Stimulated activated CD8-positive, alpha-beta memory T cell treated with anti-CD3 and anti-CD28 coated beads, Interleukin-15, amount 100 ng/mL, for 4 hours (primary cell): ENCODE measurements at places on chromosomes 12 and 14.

GRCh38 chr14:64812412-64812811 lies 67.3 kb downstream of the SPTB start:
- no peak for DNase-seq

DNA sequence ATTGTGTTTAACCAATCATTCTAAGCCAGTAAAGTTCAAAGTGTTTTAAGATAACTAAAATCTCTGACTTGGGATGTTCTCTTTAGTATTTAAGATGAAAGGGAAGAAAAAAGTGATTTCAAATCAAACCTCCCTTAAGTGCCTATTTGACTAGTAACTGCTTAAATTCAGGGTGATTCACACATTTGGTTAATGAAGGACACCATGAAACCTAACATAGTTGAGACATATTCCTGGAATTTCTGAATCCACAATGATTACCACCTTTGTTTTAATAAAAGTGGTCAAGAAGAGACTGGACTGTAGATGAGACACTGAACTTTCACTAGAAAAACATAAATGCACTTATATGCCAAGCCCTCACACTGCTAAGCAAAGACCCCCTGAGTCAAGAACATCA lies 138.7 kb downstream of the MED13L start:
- no peak for DNase-seq

DNA sequence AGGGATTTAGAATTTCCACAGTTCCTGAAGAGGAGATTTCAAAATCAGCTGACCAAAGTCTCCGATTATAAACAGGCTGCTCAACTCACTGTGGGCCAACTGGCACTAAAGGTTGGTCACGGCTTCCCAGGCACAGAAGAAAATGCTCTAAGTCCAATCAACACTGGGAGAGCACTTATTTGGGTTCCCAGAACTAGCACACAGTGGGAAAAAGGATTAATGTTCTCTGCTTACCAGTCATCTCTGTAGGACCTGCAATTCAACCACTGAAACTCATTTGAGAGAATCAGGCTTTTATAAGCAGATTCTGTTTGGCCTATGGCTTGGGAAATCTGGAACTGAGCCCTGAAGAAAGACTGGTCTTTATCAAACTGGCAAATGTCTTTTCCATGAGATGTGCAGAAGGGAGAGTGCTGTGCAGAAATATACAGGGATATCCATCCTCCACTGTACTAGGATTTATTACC lies 49.4 kb downstream of the ABCC9 start:
- no peak for DNase-seq

DNA sequence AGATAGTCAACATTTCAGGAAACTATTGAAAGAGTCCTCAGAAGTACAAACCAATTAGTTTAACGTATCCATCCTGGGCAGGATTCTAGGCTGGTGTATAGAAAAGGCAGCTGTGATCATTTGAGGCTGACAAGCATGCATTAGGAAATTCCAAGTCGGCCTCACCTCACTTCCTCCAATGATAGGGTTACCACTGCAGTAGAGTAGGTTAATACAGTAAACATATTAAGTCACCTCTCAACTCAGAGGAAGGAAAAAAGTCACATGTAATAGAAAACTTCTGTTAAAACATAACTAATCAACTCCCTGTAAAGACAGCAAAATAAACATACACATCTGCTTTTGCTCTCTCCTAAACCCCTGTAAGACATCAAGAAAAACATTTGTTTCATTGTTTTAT lies 33.5 kb downstream of the MED13L start:
- DNase-seq, result no peak

GRCh38 chr12:26378711-26379110 lies 183.3 kb downstream of the SSPN start:
- DNase-seq, result no peak

DNA sequence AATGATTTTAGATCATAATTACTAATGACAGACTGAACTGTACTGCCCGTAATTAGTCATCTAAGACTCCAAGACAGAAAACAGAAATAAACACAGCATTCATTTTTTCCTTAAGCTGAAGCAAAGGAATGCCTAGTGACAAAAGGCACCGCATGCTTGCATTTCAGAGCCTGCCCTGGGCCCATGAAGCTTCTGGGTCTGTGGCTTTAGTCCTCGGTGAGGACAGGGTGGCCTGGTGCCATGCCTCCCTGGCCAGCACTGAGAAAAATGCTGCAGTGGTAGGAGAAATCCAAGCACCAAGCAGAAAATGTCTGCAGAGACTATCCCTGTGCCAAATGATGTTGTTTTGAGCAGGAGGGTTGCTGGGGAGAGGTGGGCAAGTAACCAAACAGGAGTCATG lies 171.6 kb downstream of the CALM1 start:
- DNase-seq, result no peak

DNA sequence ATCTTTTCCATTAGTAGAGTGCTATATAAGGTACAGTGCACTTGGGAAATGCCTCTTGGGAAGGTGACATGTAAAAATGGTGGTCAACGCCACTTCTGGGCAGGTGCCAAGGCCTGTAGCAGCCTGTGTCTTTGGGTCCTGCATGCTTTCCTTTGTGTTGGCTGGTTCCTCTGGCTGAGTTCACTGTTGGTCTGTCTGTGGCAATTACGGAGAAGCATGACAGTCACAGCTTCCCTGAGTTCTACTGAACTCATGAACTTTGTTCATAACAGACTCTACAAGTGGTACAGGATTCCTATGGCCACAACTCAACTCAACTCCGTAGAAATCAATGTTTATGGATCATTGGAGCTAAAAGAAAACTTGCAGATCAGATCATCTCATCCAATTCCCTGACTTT lies 98.0 kb downstream of the CACNA1C start:
- DNase-seq, result no peak

GRCh38 chr12:25364529-25365339 lies 114.0 kb upstream of the KRAS start:
- DNase-seq, result no peak

DNA sequence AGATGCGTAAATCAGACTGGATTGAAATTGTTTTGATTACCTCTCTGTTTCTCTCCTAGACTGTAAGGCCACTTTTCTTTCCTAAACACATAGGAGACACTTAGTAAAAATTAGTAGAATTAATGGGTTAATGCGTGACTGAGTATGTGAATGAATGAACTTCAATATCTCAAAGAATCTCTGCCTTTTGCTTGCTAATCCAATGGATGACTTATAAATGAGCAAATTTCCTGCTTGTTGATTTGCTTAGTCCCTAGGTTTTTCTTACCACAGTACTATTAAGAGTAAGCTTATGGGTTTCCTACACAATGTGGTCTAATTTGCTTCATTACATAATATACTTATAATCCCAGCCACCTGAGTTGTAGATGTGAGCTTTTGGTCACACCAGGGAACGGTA lies 164.1 kb downstream of the SRGAP1 start:
- no peak for DNase-seq

- no peak for DNase-seq
These were observed 44.9 kb downstream of the IFNG start for GRCh38 chr12:68114606-68115005.

DNA sequence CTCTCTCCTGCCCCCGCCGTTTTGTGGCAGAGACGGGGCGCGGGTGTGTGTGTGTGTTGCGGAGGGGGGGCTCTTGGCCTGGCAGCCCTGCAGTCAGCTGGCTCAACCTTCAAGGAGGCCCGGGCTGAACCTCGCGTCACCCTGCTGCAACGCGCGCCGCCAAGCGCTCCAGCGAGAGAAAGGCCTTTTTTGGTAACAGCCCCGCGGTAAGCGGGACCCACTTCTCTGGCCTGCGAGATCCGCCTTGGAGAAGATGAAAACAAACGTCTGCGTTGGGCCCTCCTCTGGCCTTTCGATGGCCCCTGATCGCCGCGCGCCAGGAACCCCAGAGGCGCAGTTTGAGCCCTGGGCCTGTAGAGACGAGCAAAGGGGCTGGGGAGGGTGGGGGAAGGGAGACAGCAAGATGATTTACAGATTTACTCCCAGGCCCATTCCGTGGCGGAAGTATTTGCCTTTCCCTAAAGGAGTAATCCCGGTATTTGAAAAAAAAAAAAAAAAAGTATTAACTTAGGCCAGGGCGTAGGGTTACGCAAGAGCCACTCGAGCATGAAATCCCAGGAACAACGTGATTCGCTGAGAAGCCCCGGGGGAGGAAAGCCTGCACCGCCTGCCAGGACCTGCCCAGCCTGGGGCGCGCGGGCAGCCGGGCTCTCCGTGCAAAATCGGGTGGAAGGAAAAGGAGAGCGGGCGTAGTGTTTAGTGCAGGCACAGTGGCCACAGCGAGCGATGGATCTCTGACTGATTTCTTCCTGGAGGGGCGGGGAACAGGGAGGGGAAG lies 4.5 kb upstream of the IRF2BPL start:
- peak; percentile 62 for DNase-seq

DNA sequence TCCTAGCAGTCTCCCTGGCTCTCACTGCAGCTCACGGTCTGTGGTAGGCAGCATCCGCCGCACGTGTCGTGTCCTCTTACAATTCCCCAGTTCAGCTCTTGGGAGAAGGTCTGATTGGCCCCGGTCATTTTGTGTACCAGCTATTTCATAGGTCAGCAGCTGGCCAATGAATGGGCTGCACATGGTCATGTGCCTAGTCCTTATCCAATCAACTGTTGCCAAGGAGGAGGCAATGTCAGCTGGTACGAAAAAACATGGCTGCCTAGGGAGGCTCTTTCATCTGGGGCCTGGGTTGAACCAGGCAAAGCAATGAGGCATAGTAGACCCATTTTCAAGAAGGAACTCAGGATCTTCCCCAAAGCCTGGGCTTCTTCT lies 46.1 kb downstream of the RNFT2 start:
- no peak for DNase-seq

GRCh38 chr12:29734734-29735133 lies 49.0 kb downstream of the TMTC1 start:
- DNase-seq, result no peak

- no peak for DNase-seq
These were observed 14.1 kb downstream of the EIF2B2 start for GRCh38 chr14:75016815-75017214.

- DNase-seq, result no peak
These were observed 1.3 kb upstream of the CD63 start for GRCh38 chr12:55729819-55730818.

DNA sequence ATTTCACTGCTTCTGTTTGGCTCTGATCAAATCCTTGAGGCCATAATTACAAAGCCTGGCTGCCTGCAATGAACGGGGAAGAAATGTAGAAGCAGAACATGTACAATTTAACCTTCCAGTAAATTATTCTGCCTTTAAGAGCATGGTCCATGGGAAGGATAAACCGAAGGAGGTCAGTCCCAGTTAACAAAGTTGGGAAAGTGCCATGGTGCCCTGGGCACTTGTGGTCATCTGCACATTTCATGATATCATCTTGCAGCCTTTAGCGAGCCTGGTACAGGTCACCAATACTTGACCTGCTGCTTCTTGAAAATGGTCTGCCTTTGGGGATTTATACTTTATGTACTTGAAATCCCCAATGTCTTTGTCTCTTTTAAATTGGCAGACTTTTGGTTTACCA lies 175.9 kb upstream of the KITLG start:
- DNase-seq, result no peak

DNA sequence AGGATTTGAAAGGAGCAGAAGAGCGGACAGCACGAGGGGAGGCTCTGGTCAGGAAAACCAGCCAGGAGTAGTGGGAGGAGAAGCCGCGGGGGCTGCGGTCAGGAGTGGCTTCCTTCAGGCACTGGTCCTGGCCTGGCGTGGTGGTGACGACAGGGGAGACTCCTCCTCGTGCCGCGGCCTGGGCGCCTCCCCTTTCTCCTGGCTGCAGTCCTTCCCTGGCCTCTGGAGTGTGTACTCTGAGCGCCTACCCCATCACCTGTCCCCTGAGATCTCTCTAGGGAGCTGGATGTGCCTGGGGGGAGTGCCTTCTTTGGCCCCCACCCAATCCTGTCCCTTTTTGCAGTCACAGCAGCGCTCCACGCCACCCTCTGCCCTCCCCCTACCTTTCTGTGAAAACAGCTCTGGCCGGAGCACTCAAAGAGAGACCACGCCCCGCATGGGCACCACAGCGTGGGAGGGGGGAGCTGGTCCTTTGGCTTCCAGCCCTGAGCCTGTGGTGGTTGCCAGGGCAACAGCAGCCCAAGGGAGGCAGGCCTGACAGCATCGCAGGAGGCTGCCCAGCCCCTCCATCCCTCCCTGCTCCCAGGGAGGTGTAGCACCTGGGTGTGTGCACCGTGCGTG lies 125.9 kb downstream of the CALM1 start:
- no peak for DNase-seq

DNA sequence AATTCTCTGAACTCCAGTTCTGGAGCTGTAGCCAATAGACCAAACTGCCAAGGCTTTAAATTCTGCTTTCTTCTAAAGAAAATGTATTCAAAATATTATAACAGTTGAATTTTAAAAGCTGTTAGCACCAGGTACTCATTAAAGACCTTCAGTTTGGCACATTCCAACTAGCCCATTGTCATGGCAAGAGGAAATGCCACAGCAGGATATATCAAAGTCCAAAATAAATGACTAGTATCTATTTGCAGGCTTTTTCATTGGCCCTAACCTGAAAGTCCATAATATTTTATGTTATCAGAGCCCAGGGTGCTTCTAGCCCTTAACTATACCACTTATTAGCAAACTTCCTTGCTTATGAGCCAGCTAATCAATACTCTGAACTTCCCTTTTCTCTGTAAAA lies 3.1 kb upstream of the RIC8B start:
- no peak for DNase-seq

DNA sequence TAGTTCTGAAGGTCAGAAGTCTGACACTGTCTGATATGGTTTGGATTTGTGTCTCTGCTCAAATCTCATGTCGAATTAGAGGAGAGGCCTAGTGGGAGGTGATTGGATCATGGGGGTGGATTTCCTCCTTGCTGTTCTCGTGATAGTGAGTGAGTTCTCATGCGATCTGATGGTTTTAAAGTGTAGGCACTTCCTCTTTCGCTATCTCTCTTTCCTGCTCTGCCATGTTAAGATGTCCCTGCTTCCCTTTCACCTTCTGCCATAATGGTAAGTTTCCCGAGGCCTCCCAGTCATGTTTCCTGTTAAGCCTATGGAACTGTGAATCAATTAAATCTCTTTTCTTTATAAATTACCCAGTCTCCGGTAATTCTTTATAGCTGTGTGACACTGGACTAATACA lies 84.1 kb upstream of the TMTC1 start:
- no peak for DNase-seq

- no peak for DNase-seq
These were observed 1.1 kb downstream of the C1S start for GRCh38 chr12:7061596-7061995.

GRCh38 chr12:127640181-127640886 lies 626.6 kb upstream of the TMEM132C start:
- DNase-seq, result no peak

GRCh38 chr12:125330645-125331341 lies 265.6 kb downstream of the AACS start:
- no peak for DNase-seq
